CD4-positive, alpha-beta T cell treated with Interleukin-21 for 1 hour (primary cell): ENCODE measurements at places on chromosomes 11 and 22.

- DNase-seq = peak; percentile 67
Measured at GRCh38 chr11:65381716-65382032, 772 bp downstream of the SLC25A45 start.

DNA sequence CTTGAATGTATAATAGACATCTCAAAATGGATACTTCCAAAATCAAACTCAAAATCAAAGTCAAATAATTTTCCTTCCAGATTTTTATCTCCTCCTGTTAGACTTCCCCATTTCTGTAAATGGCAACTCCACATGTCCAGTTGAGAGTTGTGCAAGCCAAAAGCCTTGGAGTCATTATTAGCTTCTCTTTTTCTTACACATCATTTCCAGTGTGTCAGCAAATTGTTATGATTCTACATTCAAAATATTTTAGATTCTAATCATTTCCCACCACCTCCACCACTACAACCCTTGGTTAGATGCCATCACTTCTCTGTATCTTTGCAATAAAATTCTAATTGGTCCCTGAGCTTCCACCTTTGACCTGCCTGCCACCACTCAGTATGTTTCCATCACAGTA lies 155.7 kb downstream of the CNTN5 start:
- DNase-seq = no peak

GRCh38 chr22:19943082-19944026 lies 1.7 kb upstream of the TXNRD2 start:
- no peak for DNase-seq

- DNase-seq = no peak
Measured at GRCh38 chr11:82631722-82632630, 101.7 kb downstream of the FAM181B start.

DNA sequence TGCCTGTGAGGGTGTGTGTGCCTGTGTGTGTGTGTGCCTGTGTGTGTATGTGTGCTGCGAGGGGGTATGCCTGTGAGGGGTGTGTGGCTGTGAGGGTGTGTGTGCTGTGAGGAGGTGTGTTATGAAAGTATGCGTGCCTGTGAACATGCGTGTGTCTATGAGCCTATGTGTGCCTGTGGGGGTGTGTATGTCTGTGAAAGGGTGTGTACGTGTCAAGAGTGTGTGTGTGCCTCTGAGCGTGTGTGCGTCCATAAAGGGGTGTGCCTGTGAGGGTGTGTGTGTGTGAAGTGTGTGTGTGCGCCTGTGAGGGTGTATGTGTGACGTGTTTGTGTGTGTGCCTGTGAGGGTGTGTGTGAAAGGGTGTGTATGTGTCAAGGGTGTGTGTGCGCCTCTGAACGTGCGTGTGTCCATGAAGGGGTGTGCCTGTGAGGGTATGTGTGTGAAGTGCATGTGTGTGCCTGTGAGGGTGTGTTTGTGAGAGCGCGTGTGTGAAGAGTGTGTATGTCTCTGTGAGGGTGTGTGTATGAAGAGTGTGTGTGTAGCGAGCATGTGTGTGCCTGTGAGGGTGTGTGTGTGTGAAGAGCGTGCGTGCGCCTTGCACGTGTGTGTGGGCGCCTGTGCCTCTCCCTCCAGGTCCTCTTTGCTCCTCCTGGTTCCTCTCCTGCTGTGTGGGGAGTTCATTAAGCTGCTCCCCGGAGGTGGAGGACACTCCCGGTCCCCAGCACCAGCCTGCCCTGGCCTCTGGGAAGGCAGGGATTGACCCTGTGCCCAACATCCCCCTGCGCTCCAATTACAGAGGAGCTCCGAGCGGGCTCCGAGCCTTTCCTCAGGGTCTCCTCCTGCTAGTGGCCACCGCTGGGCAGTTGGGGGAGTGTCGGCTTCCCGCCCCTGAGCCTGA lies 53.3 kb downstream of the CACNA1I start:
- no peak for DNase-seq

DNA sequence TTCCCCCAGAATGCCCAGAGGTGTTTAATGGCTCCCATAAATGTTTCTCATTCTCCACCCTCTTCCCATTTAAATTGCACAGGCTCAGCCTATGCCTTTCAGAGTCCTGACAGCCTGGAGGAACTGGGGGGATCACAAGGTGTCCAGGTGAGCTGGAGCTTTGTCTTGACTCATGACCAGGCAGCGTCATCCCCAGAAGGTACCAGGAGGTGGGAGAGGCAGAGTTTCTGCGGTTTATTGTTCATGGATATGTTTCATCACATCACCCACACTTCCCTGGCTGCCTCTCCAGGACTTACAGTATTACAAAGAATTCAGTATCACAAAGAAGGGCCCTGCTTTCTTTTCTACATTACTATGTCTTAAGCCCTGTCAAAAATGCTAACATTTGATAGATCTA lies 103.2 kb upstream of the GALNT18 start:
- no peak for DNase-seq

DNA sequence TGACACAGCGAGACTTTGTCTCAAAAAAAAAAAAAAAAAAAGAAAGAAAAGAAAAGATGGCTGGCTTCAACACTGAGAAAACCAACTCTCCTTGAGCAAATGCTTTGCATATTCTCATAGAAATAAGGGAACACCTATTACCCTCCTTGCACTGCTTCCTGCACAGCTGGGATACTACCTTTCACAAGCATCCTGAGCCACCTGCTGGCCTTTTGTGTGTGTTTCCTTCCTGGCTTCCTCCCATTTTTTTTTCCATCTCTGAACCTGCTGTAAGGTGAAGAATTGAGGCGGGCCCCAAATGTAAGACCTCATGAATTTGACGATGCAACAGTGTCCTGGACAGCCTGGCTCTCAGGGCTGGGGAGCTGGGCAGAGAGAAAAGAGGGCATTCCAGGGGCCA lies 1.9 kb upstream of the RFPL3 start:
- DNase-seq = no peak

GRCh38 chr11:96257972-96258934 lies 84.7 kb downstream of the MAML2 start:
- peak; percentile 70 for DNase-seq

DNA sequence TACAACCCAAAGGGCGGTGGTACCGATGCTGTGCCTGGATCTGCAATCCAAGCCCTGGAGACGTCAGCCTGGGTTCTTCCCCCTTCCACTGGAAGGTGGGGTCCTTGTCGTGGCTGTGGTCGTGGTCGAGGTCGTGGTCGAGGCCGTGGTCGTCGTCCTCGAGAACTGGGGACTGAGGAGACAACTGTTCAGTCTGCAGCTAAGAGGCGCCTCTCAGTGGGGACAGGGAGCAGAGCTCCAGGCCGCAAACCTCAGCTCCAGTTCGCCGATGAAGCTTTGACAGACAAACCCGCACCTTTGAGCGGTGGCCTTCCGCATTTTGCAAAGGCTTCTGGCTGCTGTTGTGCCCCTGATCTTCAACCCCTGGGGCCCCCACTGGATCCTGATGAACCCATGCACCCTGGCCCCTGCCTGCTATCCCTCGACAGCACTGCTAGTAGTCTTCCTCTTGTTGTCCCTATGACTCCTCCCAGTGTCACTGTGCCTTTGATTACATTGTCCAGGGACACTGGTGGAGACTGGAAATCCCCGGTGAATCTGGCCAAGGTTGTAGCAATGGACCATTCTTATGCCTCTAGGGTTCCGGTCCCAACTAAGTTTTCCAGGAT lies 1.5 kb downstream of the KDM4F start:
- DNase-seq = no peak

DNA sequence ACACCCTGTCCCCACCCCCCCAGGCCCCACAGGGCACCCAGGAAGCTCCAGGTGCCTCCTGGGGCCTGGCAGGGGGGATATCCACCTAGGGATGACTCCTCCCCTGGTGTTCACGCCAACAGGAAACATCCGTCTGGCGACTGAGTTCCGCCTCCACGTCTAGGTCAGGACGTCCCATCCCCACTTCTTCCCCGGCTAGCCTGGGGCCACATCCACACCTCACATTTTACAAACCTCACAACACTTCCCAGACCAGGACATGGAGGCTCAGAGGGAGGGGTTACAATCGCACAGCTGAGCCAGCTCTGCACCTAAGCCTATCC lies 21.0 kb downstream of the MAFF start:
- DNase-seq = no peak

GRCh38 chr11:21511835-21512440 lies 680.9 kb upstream of the ANO5 start:
- DNase-seq = peak; percentile 2

- no peak for DNase-seq
Measured at GRCh38 chr11:110467556-110467955, 37.8 kb downstream of the FDX1 start.

DNA sequence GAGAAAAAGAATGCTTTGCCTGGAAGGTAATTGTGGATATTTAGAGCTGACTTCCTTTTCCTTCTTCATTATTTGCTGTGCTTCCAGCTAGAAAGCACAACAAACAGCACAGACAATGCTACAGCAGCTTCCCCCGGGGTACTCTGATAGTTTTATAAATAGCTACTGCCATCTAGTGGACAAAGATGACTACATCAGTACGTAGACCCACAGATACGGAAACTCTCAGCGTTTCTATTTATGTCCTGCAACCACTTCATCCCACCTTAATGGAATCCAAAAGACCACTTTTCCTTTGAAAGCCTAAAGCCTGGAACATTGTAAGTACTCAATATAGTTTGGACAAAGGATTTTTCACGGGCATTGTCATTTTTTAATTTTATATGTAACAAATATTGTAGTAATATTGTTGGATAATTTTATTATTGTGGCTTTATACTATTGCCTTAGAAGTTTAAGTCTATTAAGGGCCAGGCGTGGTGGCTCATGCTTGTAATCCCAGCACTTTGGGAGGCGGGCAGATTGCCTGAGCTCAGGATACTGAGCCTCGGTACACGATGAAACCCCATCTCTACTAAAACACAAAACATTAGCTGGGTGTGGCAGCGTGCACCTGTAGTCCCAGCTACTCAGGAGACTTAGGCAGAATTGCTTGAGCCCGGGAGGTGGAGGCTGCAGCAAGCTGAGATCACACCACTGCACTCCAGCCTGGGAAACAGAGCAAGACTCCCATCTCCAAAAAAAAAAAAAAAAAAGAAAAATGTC lies 7.5 kb downstream of the HSPA8 start:
- DNase-seq = peak; percentile 85

DNA sequence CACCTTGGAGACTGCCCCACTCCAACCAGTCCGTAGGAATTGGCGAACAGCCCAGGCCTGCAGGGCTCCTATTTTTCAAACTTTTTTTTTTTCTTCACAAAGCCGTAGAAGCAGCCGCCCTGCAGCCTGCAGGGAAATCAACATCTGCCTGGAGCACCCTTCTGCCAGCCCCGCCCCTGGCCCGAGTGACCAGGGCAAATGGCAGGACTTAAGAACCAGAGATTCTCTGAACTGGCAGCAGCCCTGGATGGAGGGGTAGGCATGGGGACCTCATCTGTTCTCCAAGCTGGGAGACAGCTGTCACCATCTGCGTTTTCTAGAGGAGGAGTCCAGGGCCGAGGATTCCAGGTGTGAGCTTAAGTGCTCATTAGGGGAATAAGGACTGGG lies 5.6 kb downstream of the SCN2B start:
- no peak for DNase-seq

GRCh38 chr22:37014835-37015586 lies 4.2 kb downstream of the TST start:
- DNase-seq = no peak

DNA sequence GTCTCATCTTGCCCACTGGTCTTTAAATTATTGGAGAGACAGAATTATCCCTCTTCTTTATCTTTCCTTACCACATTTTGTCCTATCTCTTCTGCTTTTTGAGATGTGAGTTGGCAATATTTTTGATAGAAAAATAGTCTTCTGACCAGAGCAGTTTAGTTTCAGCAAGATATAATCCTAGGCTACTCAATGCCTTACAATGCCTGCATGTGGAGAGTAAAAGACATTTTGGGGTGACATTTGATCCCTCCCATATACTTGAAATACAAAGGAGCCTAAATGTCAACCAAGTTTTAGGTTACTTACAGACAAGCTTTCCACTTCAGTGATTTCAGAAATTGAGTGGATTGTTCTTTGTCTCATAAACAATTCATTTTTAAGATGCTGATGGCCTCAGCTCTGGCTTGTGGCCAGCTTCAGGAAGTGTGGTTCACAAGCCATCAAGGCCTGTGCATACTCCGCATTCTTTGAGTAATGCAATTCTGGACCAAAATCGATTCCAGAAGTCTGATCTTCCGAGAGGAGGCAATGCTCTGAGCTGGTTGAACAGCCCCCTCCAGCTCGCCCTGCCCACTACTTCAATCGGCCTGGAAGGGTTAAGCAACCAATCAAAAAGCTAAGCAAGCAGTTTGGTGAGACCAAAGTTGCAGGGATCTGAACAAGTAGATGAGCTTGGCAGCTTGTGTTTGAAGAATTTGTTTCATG lies 274.4 kb downstream of the BLID start:
- DNase-seq = no peak

GRCh38 chr11:45859661-45860140 lies 12.4 kb downstream of the CRY2 start:
- no peak for DNase-seq

GRCh38 chr22:46185283-46185682 lies 35.0 kb downstream of the PPARA start:
- no peak for DNase-seq

DNA sequence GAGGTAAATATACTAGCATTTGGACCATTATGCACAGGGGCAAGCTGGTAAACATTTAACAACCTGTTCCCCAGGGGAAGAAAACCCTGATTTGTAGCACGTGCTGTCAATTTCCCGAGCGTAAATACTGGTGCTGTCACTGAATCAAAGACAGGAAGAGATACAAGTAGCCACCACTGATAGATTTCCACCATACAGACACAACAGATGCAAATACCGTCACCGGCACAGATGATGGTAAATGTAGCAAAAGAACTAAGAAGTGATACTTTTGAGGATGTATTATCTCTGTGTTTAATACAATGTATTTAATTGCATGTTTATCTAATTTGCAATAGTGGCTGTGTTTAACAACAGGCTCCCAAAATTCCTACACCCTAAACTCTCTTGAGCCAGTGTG lies 39.6 kb downstream of the SHISAL1 start:
- no peak for DNase-seq

DNA sequence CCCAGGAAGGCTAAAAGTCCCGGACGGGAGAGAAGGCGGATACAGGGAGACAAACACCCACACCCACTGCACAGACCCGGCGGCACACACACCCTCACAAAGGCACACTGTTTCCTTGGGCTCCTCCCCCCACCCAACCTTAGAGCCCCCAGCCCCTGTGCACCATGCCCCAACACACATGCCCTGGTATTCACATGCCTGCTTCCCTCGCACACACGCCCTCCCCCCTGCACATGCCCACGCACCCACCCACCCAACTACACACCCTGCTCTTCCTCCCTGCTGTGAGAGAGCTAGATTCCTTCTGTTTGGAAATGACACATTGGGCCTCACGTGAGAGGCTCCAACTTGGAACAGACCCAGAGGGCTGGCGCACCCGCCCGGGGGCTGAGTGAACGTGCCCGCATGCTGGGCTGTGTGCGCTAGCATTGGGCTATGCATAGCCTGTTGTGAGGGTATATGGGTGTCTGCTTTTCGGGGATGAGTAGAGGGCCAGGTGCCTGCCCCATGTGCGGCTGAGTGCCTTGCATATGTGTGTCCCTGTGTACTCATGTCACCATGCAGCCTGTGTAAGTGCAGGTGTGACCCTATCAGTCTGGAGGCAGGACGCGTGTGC lies 518 bp upstream of the CHRM1 start:
- no peak for DNase-seq

GRCh38 chr22:35842954-35843353 lies 125.3 kb downstream of the APOL5 start:
- no peak for DNase-seq
